Adipocyte (in vitro differentiated cells): ENCODE measurements at places on chromosomes 3 and 15.

GRCh38 chr3:37924453-37924852 lies 62.8 kb downstream of the CTDSPL start:
- no peak for DNase-seq

GRCh38 chr3:140051019-140051957 lies 116.3 kb downstream of the CLSTN2 start:
- peak; percentile 1 for DNase-seq

DNA sequence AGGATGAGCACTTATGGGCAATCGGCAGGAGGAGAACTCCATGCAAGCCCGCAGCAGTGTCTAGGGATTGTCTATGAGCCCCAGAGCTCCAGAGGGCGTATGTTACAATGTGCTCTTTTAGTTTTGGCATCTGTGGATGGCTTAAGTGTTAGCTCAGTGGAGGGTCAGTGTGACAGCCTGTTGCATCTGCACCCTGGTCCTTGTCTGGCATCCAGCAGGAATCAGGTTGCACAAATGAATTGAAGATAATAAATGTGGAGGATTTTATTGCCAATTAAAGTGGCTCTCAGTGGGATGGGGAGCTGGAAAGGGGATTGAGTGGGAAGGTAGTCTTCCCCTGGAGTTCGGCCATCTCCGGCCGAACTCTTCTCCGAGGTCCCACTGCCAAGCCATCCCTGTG lies 11.8 kb upstream of the PRICKLE2 start:
- DNase-seq, result no peak

DNA sequence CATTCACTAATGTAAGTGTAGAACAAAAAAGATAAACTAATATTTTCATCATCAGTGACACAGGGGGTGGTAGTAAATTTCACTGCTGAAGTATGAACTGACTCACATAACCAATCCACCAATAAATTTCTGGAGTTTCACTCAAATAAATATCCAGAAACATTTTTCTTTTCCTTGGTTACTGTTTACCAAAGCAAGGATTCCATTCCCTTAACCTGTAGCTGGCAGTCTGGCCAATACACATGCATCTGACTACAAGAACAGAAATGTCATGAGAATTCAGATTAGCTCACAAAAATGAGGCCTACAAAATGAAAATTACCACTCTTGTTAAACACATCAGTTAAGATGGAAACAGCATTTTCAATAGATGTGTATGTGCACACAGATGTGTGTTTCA lies 80.3 kb downstream of the STAG1 start:
- peak; percentile 37 for DNase-seq

DNA sequence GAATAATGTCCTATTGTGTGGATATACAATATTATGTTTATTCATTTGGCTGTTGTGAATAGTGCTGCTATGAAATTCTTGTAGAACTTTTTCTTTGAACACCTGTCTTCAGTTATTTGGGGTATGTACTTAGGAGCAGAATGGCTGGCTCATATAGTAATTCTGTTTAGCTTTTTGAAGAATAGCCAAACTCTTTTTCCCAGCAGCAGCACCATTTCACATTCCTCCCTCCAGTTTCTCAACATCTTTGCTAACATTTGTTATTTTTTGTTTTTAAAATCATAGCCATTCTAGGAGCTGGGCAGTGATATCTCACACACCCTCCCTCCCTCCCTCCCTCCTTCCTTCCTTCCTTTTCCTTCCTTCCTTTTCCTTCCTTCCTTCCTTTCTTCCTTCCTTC lies 39.7 kb downstream of the LSM3 start:
- DNase-seq, result peak; percentile 55

DNA sequence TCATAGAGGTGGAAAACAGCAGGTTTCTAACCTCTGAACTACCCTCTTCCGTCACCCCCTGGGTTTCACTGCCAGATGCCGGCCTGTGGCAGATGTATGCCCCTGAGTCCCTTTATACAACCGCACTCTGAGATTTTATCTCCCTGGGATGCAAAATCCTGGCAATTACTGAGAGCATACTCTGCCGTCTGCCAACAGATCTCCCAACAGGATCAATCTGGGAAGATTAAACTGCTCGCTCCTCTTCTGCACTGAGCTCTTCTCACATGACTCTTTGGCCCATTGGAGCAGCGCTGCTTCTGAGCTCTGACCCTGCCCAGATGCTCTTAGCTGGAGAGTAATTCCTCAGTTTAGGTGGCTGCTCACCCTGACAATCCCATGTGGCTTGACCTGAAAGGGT lies 133.2 kb downstream of the LIPC start:
- DNase-seq, result no peak

GRCh38 chr3:34583451-34583850 lies 785.0 kb downstream of the PDCD6IP start:
- DNase-seq, result no peak

DNA sequence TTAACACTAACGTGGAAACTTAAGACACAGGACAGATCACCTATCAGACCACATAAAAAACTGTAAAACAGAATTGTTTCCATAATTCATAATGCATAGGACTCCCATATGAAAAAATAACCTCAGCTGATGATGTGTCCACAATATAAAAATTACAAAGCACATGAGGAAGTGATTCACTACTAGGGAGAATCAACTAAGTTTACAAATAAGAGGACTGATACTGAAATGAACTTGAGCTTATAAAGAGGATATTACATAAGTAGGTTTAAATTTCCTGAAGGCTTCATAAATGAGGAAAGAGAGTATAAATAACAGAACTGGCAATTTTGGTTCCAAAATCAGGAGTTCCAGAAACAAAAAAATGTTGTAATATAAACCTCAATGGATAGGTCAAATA lies 111.9 kb downstream of the SAMMSON start:
- DNase-seq, result no peak

- no peak for DNase-seq
Observed at GRCh38 chr15:90840954-90841353, 27.4 kb upstream of the FURIN start.

GRCh38 chr15:67002368-67002767 lies 63.0 kb upstream of the SMAD3 start:
- no peak for DNase-seq

DNA sequence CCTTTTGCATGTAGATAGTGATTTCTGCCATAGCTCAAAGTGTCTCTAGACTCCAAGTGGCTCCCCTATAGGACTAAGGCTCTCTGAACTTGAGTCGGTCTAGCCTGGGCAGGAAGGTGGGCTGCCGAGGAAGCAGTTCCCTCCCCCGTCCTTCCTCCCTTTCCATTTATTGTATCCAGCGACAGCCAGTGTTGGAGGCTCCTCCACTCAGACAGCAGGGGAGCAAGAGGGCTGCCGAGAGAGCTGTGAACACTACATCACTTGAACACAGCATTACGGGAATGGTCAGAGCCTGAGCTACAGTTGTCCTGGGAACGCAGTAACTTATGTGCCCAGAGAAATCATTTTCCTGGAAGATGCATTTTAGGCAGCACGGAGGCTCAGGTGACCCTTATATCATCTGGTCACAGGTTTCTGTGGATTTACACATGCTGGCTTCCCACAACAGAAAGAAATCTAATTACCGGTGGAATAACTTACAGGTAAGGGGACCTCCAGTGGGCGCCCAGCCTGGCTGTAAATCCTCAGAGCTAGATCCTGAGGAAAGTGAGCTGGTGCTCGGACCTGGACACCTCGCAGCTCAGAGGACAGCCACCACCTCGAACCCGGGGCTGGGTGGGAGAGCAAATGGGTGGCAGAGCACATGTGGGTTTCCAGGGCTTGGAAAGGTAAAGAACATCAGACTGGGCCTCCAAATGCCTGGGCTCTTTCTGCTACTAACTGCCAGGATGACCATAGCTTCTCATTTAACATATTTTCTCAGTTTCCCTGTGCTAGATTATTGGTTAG lies 197.1 kb downstream of the UACA start:
- no peak for DNase-seq

GRCh38 chr3:171218069-171218468 lies 191.5 kb upstream of the SLC2A2 start:
- DNase-seq, result no peak

- peak; percentile 41 for DNase-seq
Observed at GRCh38 chr3:110650741-110651140, 420.9 kb upstream of the NECTIN3 start.
